Adipocyte (in vitro differentiated cells): ENCODE measurements at places on chromosomes 3 and 15.

DNA sequence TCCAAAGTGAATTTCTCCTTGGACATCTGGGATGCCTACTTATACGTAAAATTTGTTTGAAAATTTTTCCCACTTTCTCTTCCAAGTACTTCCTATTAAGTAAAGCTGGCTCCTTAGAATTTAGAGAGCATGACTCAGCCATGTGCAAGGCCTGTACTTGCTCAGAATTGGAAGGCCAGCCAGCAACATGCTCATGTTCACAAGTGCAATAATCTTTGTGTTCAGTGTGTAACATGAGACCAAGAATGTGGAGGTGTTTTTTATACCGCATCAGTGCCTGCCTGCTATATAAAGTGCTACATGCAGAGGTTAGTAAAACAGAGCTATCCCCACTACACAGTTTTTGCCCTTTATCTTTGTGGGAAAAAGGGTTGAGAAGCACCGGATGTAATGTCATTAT, 151.9 kb upstream of the FEZF2 start:
- DNase-seq = no peak

GRCh38 chr15:100914876-100915275, 4.3 kb upstream of the LRRK1 start:
- DNase-seq = no peak

DNA sequence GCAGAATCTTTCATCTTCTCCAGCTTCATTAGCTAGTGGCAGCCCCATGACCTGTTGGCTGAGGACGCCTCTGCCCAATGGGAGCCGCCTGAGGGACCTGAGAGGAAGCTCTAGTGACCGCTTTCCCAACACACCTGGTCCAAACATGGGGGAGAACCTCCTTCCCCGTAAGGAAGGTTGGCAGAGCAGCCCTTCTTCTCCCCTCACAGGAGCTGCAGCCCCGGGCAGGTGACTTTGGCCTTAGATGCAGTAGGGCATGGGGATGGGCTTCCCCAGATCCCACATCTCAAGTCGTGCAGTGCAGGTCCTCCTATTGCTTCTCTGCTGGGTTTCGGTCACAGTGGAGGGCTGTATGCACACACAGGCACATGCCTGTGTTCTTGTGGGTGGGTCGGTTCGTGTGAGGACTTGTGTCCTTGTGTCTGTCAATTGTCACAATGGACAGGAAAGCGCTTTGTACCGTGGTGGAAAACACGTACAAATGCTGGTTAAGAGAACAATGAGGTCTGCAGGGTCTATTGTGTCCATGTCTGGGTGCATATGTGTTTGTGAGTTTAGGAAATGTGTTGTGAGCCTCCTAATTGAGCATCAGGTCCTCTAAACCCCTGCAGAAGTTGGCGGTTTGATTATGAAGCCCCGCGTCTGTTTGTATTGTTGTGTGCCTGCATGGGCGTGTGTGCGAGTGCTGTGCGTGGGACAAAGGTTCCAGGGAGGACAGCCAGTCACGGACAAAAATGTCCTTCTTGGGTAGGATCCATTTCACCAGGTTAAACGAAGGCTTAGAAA, 1.4 kb downstream of the ISLR2 start:
- DNase-seq = no peak

DNA sequence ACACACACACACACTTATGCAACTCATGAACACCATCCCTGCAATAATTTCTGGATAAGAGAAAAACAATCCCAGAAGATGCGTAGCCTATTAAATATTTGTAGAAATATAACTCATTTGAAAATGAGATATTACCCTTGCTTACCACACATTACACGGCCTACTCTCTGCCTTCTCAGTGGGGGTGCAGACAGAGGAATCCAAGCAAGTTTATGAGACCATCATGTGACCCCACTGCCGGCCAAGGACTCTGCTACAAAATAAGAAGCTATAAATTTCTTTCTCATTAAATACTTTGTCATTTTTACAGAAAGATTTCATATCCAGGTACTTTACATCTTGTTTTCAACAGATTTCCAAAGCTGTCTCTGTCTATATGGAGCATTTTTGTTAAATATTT, 286.3 kb downstream of the ZNF385D start:
- DNase-seq = no peak

GRCh38 chr15:40871749-40872617, 2.1 kb downstream of the RHOV start:
- no peak for DNase-seq

- DNase-seq = peak; percentile 90
Measured at GRCh38 chr3:192879346-192880031, 38.2 kb downstream of the MB21D2 start.

DNA sequence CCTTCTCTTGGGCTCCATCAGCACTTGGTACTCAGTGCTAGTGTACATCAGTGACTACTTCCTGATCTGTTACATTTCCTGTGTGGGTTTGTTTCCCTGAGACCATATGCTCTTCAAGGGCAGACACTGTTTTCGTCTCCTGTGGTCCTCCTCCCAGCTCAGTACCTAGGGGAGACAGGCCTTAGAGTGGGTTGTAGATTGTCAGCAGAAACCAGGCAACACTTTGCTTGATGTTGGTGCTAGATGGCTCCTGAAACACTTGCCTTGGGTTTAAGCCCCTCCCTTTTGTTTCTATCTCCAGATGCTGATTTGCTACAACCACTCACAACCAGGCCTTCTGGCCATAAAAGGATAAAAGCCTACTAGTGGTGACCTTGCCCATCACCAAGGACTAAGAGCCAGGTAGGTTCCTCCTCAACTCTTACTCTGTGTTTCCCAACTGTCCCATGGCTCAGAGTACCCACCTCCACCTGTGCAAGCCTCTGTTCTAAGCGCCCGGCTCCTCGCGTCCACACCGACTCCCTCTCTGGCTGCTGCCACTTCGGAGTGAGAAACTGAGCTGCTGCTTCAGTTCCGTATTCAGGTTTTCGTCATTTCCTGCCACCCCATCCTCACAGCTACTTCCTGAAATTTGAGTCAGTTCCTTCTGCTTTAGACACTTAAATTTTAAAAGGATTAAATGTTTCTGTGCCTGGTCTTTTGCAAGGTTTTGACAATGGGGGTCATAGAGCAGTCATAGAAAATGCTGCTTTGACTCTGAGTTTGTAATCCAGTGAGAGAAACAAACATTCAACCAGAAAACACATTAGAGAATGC, at the start of gene HCLS1:
TSS of gene HCLS1 (minus strand) at position 548 of the 816 bp plus-strand sequence. CDS start 2,556 bp downstream, outside the sequence.
- peak; percentile 68 for DNase-seq

- no peak for DNase-seq
Measured at GRCh38 chr3:17954801-17955200, 212.4 kb upstream of the TBC1D5 start.

- DNase-seq = no peak
Measured at GRCh38 chr3:129576514-129577352, 29.7 kb downstream of the PLXND1 start.

DNA sequence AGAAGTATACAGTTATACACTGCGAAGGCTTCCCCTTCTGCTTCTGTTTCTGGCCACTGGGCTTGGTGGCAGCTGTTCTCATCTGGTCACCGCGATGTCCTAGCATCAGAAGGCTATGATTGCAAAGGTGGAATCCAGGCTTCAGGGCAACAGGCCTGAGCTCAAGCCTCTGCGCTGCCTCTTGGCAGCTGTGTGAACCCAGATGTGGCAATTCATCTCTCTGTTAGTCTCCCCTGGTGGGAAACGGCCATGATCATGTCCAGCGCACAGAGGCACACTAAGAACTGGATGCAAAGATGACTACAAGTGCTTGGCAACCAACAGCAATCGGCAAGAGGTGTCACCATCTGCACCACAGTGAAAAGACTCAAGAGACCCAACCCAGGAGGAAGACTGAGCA, 78.9 kb downstream of the PCSK6 start:
- DNase-seq = no peak

DNA sequence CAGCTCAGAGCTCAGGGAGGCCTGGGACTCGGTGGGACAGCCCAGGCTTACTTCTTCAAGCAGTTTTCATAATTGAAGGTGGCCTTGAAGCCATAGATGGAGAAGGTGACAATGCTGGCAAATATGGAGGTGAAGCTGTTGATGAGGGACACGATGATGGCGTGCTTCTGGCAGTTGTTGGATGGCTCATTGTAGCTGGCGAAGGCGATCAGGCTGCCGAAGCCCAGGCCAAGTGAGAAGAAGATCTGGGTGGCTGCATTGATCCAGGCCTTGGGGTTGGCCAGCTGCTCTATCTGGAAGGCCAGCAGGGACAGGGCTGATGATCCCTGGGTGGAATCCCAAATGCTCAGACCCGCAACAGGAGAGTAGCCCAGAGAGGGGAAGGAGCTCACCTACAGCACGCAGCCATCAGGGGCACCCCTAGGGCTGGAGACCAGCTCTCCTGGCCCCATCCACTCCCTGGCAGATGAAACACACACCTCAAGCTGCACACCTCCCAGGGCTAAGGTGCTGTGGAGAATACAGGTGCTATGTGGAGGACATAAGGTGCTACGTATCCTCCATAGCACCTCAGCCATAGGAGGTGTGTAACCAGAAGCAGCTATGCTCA, 25.1 kb downstream of the SLC6A20 start:
- DNase-seq = no peak

- DNase-seq = peak; percentile 69
Measured at GRCh38 chr3:99678023-99678422, 39.6 kb downstream of the COL8A1 start.
